ENCODE measurements at places on chromosomes 6 and 20.

DNA sequence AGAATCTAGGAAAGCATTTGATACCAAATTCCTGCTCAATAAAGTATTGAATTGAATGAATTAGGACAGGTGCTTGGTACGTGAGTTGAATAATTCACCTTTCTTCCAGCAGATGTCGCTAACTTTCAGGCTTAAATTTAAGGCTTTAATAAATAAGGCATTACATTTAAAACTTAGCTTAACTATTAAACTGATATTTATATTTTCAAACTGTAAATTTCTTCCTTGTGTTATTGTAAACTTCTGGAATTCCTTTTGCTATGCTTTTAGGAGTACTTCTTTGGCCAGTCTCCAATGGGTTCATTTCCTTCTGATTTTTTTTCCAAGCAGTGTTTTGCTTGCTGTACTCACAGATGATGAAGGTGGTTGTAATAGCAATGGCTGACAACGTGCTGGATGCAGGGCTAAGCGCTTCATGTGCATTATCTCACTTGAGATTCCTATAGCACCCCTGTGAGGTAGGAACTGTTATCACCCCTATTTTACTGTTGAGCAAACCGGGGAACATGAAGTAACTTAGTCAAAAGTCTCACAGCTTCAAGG lies 71.3 kb upstream of the SLC2A12 start:
- DNase-seq, result peak; percentile 58

- DNase-seq, result no peak
These were observed 17.4 kb downstream of the CHRNA4 start for GRCh38 chr20:63343460-63344445.

DNA sequence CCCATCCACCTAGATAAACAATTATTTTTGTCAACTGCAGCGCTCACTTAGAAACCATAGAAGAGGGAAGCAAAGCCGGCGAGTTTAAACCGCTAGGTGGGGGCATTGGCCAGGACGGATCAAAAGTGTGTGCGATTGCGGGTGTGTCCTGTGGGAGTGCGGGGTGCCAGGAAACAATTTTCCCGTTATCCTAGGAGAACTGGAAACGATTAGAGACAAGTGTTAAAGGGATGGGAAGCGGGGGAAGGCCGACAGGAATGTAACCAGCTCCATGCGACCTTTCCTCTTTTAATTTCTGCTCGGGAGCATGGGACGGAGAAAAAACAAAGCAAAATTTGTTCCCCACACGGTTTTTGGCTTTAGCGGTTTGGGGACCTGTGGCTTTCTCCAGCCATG lies 2.8 kb upstream of the HTR1B start:
- peak; percentile 44 for DNase-seq

DNA sequence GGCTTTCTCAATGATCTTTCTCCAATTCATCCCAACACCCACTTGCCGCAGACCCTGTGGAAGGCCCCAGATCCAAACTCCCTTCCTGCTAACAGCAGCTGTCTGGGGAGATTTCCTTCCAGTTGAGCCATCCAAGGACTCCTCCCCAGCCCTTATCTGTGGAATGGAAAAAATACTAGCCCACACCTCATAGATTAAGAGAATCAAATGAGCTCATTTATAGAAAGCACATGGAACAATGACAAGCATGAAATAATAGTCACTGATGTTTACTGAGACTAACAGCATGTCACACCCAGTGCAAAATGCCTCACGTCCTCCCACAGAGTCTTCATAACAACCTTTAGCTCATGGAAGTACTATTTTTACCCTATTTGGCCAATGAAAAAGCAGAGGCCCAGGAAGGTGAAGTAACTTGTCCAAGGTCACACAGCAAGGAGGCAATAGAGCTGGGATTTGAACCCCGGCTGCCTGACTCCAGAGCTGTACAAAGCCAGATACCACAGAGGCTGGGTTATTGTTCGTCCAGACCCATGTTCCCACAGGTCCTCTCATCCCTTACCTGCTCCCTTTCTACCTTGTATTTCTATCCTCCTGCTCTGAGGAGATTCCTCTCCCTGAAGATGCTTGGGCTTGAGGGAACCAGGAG lies 23.4 kb upstream of the PTGIS start:
- no peak for DNase-seq

GRCh38 chr6:14456941-14457340 lies 339.4 kb downstream of the CD83 start:
- no peak for DNase-seq

GRCh38 chr6:88135578-88136114 lies 30.5 kb downstream of the CNR1 start:
- no peak for DNase-seq

DNA sequence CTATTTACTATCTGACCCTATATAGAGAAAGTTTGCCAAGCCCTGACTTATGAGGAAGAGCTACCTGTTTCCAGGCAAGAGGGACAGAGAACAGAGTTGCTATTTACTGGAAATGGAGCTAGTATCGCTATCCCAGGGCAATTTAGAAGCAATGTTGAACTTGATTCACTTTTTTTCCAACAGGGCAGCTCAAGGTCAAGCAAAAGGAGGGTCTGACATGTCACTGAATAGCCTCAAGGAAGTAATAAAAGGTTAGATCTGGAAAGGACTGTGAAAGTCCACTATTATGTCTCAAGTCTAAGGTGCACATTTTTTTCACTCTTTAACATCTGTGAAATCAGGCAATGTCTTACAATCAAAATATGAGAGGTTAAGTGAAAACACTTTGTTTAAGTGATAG lies 84.4 kb downstream of the CLIC5 start:
- DNase-seq, result no peak

GRCh38 chr20:57786304-57786932 lies 76.6 kb upstream of the PMEPA1 start:
- no peak for DNase-seq

DNA sequence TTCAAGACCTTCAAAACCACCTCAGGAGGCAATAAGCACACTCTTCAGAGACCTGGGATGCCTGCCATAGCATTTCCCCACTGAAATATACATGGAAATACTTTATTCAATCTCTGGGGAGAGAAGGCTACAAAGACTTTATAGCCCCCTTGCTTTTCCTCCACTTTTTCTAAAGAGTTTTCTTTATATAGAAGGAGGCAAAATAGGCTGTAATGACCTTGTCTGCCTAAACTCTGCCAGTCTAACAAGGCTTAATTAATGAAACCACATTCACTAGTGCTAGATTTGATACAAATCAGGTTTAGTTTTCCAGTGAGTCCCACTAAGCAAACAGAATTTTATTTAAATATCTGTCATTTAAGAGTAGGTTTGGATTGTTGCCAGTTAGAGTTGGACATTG lies 114.9 kb downstream of the ADGRG6 start:
- no peak for DNase-seq

DNA sequence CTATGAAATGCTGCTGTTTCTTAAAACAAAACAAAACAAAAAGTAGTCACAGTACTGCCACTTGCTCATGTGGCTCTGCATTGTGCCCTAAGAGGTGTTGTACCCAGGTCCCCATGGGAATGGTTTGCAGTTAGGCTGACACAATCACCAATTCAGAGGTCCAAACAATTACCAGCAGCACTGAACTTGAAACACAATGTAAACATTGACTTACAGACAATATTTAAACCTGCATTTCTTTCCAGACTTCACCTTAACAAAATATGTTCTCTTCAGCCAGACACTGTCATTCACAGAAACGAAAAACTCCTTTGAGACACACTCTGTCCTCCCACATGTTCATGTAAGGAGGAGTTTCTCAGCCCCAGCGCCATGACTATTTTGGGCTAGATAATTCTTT lies 206.8 kb upstream of the ARG1 start:
- DNase-seq, result no peak

GRCh38 chr6:107612762-107613415 lies 123.0 kb downstream of the SOBP start:
- no peak for DNase-seq

- DNase-seq, result no peak
These were observed 298.4 kb upstream of the PLN start for GRCh38 chr6:118249680-118250079.

GRCh38 chr6:15244620-15245360 lies 1.1 kb upstream of the JARID2 start:
- DNase-seq, result no peak

DNA sequence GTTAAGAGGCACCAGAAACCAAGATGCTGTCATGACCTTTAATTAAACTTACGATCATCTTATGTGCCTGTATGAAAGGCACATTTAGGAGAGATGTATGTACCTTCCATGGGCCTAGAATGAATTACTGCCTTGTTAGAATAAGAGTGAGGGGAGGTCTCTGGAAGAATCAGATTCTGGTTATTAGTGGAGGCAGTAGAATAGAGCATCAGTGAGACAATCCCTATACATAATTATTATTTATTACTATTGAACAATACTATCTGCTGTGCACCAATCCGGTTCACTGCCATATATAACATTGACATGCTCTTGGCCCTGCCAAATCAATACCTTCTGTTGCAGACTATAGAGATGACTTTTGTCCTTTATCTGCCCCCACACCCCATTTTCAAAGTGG lies 776.5 kb downstream of the DHX35 start:
- DNase-seq, result no peak

DNA sequence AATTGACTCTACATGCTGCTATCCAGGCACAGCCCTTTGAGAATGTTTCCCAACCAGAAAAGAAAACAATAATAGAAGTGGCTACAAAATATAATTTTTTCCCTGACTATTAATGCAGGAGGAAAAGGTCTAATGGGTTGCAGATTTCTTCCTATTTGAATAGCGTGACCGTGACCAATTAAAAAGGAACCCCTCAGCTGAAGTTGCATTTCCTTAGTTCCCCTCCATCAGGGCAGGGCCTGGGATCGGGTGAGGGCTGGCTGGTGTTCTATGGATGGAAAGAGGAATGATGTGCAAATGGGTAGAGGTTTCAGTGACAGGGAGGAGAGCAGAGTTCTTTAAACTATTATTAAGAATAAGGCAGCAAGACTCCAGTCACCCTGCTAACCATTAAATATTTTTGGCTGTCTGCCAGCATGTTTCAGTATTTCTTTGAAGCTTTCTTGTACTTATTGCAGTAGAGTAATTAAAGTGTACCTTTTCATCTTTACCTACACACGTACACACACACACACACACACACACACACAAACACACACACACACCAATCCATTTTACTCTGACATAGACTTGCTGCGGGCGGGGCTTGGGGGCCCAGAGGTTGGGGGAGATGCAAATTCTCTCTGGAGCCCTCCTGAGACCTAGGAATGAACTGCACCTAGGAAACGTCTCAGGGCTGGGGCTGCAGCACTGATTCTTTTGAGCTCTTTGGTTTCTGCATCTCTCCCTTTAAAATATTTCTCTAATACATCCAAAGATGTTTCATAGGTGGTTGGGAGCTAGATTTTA lies 154.8 kb upstream of the SLC35B3 start:
- DNase-seq, result no peak

DNA sequence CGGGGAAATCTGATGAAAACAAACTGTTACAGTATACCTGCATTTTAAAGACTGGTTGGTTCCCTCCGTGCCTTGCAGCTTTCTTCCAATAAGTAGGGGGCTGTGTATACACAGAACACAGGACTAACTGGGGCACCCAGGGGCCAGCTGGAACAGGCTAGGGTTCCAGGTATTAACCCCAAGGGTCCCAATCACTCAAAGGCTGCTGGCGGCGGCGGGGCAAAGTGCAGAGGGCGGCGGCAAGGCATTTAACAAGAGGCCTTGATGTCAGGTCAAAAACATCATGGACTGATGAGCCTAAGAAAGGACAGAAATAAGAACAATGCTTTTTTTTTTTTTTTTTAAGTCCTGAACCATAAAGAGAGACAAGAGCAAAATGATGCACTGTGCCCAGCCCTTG lies 2.5 kb downstream of the PMEPA1 start:
- DNase-seq, result no peak

GRCh38 chr6:38020593-38020992 lies 201.1 kb downstream of the ZFAND3 start:
- no peak for DNase-seq

DNA sequence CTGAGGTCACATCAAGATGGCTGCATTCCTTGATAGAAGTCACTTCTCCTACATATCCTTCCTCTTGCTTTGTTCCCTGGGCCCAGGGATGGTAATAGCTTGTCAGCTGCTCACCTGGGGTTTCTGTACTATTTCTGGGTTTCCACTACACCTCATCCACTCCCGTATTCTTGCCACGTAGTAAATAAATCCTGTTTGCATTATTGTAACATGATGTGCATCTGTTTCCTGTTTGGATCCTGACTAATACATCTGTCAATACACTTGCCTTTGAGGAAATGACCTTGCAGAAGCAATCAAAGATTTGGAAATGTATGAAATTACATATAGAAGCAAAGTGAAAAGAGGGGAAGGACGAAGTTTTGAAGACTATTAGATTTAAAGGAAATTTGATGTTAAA lies 619.0 kb downstream of the PHF3 start:
- no peak for DNase-seq

DNA sequence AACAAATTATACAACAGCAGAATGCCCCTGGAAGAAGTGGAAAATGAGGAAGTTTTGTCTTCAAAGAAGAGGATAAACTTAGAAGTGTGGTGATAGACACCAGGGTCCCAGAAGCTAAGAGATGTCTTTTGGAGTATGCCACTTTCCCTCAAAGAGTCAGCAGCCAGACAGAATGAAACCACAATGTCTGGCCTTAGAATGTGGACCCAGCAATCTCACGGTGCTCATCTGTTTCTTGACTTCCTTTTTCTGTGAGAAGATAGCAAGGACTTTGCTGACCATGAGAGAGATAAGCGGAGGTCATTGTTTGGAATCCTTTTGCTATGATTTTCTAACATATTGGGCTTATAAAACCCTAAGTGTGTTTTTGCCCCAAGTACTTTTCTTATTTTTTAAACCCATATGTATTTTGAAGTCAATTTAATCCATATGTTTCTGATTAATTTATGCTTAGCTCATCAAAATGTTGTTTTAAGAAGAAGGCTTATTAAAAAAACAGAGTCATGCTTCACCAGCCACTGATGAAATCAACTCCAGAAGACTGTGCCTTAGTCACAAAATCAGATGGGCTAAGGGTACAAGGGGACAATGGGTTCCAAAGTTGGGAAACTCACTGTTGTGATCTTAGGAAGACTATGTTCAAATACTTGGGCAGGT lies 451.2 kb upstream of the JAG1 start:
- DNase-seq, result no peak

DNA sequence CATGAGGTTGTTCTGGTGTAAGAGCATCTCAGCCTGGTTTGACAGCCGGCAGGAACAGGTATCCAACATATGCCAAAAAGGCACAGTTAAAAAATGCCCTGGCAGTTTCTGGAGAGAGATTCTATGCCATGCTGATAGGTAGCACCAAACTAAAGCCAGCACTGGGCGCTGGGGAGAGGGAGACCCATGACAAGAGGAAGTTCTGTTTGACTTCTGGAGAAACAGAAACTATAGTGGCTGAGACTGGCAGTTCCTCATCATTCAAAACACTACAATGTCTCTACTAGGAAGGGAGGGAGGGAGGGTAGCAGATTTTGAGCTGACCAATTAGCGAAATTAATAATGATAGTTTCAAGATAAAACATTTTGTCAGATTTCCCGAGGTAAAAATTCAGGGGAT lies 174.1 kb downstream of the ADAT2 start:
- DNase-seq, result no peak

GRCh38 chr20:4592316-4593148 lies 129.2 kb upstream of the PRND start:
- no peak for DNase-seq

Measured in fibroblast of skin of left quadriceps (primary cell).